GM18507 (cell line): ENCODE measurements at places on chromosomes 6 and 20.

DNA sequence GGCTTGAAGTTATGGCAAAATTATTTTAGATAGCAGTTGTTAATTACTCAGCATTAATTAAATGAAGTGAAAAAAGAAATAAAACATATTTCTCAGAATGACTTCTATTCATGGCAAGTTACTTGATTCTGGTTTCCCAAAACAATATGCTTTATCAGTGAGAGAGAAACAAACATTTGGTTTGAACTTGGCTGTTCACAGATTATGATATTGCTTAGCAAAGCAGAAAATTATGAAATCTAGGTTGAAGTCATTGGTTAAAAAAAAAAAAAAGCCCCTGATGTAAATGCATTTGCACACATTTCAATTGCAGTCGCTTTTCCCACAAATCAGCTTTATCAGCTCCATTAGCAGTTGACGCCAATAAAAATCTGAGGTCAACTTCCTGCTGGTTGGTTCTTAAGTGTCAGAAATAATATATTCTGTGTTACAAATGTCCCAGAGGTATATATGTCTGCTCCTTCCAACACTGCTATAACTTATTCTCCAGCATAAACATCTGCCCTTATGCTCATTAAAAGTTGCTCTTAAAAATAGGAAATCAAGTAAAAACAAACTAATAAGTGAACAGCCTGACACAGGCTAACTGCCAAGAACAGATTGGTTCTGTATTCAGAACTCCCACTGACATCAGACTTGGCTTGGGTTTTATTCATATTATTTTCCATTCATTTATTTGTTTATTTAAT is 275.4 kb downstream of the PHF3 start:
- no peak for DNase-seq

DNA sequence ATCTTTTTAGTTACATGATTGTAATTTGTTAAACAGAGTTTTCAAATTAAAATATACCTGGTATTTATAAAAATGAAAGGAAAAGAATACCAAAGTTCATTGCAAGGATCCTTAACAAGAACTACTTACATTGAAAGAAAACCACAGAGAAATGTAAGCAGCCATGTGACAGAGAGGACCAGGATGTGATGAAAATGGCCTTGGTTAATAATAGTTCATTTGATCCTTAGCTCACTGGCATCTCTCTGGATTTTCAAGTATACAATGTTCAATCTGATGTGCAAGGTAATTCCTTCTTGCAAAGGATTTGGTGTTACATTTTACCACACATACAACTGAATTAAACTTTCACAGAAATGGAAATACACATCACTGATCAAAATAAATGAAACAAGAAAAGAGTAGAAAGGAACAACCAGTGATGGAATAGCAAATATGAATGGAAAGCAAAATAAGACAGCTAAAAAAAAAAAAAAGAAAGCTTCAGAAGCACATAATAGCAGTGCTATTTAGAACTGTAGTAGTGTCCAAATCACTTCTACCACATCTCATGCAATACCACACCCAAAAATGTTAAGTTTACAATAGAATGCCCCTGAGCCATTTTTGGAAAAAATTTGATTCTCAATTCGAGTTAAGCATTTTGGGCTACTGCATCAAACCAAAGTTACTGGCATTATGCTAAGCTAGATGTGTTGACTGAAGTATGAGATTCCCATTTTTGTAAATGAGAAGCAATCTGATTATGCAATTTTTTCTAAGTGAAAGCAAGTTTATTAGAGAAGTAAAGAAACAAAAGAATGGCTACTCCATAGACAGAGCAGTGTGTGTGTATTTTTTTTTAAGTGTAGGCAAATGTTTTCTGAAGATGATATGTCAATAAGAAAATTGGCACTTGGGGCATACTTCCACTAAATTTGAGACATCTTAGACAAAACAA is 22.6 kb upstream of the HLA-A start:
- no peak for DNase-seq

GRCh38 chr20:10651227-10651990 is 22.4 kb downstream of the JAG1 start:
- DNase-seq = no peak

DNA sequence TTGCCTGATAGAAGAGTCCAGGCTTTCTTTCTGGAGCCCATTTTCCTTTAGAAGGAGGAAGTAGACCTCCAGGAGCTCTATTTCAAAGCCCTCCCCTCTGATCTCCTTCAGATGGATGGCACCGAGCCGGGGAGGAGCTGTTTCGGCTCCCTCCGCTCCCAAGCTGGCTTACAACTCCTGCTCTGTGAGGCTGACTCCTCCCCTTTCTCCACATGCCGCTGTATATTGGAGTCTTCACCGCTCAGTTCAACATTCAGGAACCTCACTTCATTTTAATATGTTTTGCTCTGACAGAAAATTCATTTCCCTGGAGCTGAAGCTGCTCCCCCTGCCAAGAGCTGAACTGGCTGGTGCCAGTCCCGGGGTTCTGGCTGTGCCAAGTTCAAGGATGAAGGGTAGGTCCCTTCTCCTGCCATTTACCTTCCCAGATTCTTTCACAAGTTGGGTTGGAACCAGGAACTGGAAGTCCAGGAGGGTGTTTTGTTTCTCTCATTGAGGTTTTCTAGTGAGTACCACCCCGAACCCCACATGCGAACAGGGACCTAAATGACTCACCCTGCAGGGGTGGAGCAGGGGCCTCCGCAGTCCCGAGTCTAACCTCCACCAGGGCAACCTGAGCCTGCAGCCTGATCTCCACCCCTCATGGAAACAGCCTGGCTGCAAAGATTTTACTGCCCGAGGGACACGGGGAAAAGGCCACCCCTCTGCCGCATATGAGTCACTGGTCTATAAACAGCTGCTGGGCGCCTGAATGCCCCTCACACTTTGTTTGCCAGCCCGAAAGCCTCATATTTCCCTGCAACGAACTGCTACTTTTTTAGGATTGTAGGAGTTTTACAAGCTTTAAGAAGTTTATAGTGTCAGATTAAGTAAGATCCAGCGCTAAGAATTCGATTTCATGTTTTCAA is 68.6 kb upstream of the FOXA2 start:
- DNase-seq = no peak

- DNase-seq = no peak
These were observed 9.1 kb downstream of the PI16 start for GRCh38 chr6:36963451-36964290.

- no peak for DNase-seq
These were observed 8.5 kb upstream of the PDYN start for GRCh38 chr20:2002365-2002764.

- DNase-seq = no peak
These were observed 92.1 kb downstream of the SYNJ2 start for GRCh38 chr6:158073776-158074175.

GRCh38 chr20:18056174-18057100 is 1.3 kb downstream of the OVOL2 start:
- no peak for DNase-seq

- DNase-seq = peak; percentile 59
These were observed 53.7 kb downstream of the JARID2 start for GRCh38 chr6:15299430-15300131.

- no peak for DNase-seq
These were observed 610.1 kb upstream of the ARID1B start for GRCh38 chr6:156167016-156167624.

DNA sequence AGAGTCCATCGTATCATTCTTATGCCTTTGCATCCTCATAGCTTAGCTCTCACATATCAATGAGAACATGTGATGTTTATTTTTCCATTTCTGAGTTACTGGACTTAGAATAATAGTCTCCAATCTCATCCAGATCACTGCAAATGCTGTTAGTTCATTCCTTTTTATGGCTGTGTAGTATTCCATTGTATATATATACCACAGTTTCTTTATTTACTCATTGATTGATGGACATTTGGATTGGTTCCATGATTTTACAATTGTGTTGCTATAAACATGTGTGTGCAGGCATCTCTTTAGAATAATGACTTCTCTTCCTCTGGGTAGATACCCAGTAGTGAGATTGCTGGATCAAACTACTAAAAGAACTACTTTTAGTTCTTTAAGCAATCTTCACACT is 21.0 kb upstream of the TFB1M start:
- DNase-seq = no peak

GRCh38 chr6:145187491-145188206 is 547.7 kb downstream of the EPM2A start:
- DNase-seq = no peak

- DNase-seq = no peak
These were observed 90.0 kb upstream of the DTNBP1 start for GRCh38 chr6:15752820-15753219.

DNA sequence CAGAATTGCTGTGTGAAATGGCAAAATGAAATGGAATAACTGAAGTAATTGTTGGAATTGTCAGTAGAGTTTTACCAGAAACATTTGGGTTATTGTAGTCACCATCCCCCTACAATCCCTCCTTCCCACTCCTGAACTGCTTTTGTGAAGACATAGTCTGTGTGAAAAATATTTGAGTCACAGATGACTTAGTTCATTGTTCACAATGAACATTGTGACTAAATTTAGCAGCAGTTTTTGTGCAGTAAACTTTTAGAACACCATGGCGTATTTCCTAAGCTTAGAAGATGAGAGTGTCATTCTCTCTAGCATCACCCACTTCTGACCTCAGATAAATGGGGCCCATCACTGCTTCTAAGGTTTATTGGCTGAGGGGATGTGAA is 11.0 kb downstream of the OTOR start:
- no peak for DNase-seq

- DNase-seq = no peak
These were observed 103.0 kb downstream of the NOL4L start for GRCh38 chr20:32482143-32482441.

GRCh38 chr6:23478312-23478711 is 647.7 kb upstream of the NRSN1 start:
- no peak for DNase-seq

GRCh38 chr6:35043381-35044130 is 97.6 kb downstream of the TCP11 start:
- no peak for DNase-seq

GRCh38 chr6:11264100-11264499 is 31.6 kb upstream of the NEDD9 start:
- no peak for DNase-seq

GRCh38 chr6:28606424-28607391 is 81.0 kb downstream of the GPX5 start:
- no peak for DNase-seq
